Fibroblast of lung (primary cell): ENCODE measurements at places on chromosomes 5 and 9. TPM values are rescaled to one million over a fixed set of nuclear protein-coding genes. Genes with fewer than 3 reads are reported as not detected.

DNA sequence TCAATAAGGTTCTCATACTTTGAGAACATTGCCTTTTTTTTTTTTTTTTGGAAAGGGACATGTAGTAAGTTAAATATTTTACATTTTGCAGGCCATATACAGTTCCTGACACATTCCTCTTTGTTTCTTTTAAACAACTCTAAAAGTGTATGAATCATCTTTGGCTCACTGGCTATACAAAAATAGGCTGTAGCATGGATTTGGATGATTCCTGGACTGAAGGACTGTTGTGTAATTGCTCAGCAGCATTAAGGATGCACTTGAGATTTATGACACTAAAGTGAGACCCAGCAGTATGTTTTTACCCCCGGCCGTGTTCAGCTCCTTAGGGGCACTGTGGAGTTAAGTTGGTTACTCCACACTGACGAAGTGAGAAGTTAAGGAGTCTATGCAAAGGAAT is 41.3 kb downstream of the VPS13A start:
- peak; percentile 77 for DNase-seq

DNA sequence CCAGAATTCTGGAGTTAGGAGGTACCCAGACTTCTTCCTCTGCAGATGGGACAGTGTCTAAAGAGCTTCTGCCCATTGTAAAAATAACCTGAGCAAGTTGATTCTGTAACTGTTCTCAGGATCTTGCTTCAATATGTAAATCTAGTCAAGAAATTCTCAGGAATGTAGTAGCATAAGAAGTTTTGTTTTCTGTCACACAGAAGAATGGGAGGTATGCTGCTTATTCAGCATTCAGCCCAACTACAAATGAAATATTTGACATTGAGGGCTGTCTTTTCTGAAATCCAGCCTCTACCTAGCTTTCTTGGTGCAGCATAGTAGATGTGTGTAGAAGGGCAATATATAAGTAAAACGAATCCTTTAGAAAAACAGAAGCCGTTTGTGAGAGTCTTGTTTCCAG is 13.8 kb downstream of the MACIR start:
- no peak for DNase-seq

DNA sequence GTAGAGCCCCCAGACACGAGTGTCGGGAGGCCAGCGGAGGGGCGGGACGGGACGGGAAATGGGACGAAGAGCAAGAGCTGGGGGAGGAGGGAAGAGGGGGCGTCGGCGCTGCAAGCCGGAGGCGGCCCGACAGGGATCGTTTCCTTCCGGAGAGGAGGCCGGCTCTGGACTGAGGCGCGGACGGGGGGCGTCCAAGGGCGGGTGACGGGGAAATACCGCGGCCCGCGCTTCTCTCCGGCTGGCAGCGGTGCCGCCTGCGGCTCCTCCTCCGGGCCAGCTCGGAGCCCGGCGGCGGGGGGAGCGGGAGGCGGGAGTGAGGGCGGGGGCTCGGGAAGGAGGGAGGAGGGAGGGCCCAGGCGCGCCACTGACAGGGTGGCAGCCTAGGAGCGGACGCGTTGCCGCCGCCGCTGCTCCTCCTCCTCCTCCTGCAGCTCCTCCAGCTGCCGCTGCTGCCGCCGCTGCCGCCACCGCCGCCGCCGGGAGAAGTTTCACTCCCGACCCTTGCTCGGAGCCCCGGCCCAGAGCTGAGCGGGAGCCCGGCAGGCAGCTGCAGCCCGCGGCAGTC is at the start of gene CHSY3:
TSS of gene CHSY3 (plus strand) at position 364 of the 565 bp plus-strand sequence.
- DNase-seq: peak; percentile 86

DNA sequence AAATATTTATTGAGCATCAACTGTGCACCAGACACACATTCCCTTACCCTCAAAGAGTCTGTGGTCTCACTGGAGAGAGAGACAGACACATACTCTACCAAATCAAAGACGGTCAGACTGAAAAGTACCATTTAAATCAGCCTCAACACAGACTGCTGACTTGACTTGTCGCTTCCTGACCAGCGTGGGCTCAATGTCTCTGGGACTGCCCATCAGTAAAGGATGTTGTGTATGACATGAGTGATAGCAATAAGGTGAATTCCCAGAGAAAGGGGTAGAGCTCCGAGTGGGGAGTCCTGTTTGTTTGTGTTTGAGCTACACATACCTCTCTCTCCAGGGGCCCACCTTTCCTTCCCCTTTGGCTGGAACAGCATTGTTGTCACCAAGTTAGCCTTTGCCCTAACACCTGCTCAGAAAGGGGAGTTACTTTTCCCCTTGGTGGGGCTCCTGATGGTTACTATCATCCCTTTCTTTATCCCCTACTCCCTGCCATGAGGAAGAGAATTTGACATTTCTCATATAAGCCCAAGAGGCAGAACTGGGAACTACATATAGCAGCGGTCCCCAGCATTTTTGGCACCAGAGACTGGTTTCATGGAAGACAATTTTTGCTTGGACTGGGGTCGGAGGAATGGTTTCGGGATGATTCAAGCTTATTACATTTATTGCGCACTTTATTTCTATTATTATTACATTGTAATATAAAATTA is 33.9 kb downstream of the NR4A3 start:
- DNase-seq: no peak

DNA sequence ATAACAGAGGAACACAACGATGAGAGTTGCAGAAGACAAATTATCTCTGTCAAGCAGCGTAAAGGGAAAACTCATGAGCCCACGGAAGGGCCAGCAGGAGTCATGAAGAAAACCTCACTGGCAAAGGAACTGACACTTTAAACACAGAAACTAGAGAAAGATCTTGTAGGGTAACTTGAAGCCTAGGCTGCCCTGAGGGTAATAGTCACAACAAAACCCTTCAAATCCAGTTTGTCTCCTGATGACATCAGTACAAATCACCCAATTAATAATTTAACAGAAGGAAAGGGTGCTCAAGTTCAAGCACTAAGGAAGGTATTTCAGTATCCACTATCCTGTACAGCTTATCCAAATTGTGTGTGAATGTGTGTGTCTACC is 549.1 kb downstream of the MTRR start:
- DNase-seq: no peak

- peak; percentile 30 for DNase-seq
Measured at GRCh38 chr9:104971511-104971910, 43.6 kb upstream of the ABCA1 start.

DNA sequence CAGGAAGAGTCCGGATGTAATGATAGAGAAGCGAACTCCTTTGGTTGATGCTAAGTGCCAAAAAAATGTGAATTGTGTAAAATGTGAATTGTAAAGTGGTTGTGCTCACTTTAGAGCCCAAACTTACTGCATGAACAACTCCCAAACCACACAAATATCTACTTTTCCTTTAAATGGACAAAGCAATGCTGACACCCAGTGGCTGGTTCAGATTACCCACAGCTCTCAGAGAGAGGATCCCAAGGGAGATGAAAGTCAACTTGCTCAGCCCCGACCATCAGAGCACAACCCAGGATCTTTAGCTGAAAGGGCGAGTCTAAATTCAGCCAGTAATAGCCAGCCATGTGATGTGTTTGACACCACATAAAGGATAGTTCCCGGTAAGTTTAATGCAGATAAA is 133.7 kb downstream of the NMUR2 start:
- DNase-seq: no peak

Gene MACROH2A1
- total RNA-seq: 154 and 191 TPM in 2 replicates

Gene MLANA
- not detected in 2 replicates for total RNA-seq

Gene FOXD4
- total RNA-seq: 0.17 and 0.26 TPM in 2 replicates

Gene NR2F1
- total RNA-seq: 63.7 and 90.8 TPM in 2 replicates

Gene ACO1
- total RNA-seq: 51.1 and 77.8 TPM in 2 replicates

Gene IQGAP2
- total RNA-seq: 7.9 and 8.5 TPM in 2 replicates

Gene SPACA9
- total RNA-seq: 3.1 and 4.3 TPM in 2 replicates
